ENCODE measurements at places on chromosomes 6 and 20. TPM values are rescaled to one million over a fixed set of nuclear protein-coding genes. Genes with fewer than 3 reads are reported as not detected.

SIRPG gene
- polyA plus RNA-seq = not detected

TCF19 gene
- polyA plus RNA-seq = 26.4 TPM

R3HDML gene
- polyA plus RNA-seq = not detected

PIM1 gene
- 20.6 TPM for polyA plus RNA-seq

PEDS1 gene
- 32.9 TPM for polyA plus RNA-seq

C20orf202 gene
- polyA plus RNA-seq = 1.7 TPM

All from left lung (tissue), 14 donors.